Stimulated activated CD8-positive, alpha-beta memory T cell treated with anti-CD3 and anti-CD28 coated beads, Interleukin-4, amount 100 ng/mL, for 1 hour (primary cell): ENCODE measurements at places on chromosomes 1 and 21.

- DNase-seq: no peak
These were observed 225.2 kb upstream of the TNR start for GRCh38 chr1:175968486-175969172.

GRCh38 chr1:63004868-63005267 is 220.9 kb downstream of the ATG4C start:
- DNase-seq: no peak

GRCh38 chr1:5738911-5739462 is 253.2 kb downstream of the NPHP4 start:
- DNase-seq: no peak

DNA sequence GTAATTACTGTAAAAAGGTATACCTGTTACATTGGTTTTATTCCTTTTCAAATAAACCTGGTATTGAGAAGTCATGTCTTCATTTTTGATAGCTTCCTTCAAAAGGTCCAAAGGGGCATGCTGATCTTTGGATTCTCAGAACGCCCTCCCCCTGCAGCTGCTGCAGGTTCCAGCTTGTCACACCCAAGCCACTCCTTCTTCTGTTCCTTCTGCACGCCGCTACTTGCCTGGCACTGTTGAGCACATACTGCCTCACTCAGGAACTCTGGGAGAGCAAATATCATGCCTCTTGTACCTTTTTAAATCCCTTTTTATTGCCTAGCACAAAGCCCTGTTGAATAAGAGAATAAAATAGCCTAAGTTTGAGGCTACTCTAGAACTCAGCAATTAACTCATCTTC is 136.9 kb downstream of the BARHL2 start:
- no peak for DNase-seq

GRCh38 chr1:68141071-68142021 is 90.9 kb upstream of the DIRAS3 start:
- DNase-seq: no peak

DNA sequence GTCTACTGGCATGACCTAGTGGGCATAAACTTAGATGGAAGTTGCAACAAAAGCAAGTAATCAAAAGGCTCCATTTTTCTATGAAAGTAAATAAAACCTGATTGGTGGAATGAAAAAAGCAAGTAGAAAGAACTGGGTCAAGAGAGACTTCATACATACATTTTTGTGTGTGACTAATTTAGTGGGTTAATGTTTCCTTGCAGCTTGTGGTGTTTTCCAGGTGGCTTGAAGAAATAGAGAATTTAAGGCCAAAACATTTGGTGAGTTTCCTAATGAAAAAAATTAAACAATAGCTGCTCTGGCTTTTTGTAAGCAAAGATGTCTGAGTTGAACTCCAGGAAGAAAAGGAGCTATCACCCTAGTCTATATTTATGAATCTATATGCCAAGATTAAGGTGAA is 71.0 kb downstream of the ZC3H11B start:
- DNase-seq: no peak

- DNase-seq: no peak
These were observed 1.6 kb downstream of the NSUN4 start for GRCh38 chr1:46342084-46342656.

DNA sequence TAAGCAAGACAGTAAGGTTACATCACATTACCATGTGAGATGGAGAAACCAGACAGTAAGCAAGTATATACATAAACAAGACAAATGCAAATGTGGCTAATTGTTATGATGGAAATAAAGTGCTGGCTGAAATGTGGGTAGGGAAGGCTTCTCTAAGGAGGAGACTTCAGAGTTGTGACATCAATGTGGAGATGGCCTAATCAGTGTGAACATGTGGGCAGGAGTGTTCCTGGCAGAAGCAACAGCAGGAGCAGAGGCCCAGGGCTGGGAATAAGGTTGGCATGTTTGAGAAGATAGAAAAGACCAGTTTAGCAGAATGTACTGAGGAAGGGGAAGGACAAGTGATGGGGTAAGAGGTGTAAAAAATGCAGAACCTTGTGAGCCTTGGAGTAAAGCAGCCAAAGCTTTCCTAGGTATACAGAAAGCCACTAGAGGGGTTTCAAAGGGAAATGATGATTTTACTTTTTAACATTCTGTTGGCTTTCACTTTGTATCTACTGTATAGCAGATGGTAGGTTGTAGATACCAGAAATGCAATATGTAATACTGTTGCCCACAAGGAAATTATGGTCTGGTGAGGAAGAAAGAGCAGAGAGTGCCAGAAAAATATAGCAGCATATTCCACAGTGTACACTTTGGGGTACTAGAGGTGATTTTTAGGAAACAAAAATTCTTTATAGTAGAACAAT is 197.4 kb downstream of the FGGY start:
- DNase-seq: no peak

- DNase-seq: no peak
These were observed 92.2 kb downstream of the CD58 start for GRCh38 chr1:116478621-116479020.

- DNase-seq: no peak
These were observed 69.8 kb upstream of the HSPA13 start for GRCh38 chr21:14452727-14453241.

DNA sequence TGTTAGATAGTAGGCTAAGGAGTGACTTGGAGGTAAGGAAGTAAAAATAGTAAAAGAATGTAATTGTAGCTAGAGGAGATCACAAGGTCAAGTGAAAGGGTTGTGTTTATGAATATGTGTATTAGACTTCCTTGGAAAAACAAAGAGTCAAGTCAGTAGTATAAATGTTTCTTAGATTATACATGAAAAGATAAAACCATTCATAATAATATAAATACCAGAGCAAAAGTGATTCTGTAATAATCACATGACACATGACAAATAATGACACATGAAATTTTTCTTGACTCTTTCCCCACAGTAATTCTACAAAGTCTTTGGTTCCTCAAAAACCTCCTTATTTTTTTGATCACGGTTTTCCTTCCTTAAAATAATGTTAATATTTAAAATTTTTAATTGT is 56.4 kb downstream of the IVNS1ABP start:
- no peak for DNase-seq

GRCh38 chr1:67945733-67946374 is 104.6 kb downstream of the DIRAS3 start:
- DNase-seq: no peak

DNA sequence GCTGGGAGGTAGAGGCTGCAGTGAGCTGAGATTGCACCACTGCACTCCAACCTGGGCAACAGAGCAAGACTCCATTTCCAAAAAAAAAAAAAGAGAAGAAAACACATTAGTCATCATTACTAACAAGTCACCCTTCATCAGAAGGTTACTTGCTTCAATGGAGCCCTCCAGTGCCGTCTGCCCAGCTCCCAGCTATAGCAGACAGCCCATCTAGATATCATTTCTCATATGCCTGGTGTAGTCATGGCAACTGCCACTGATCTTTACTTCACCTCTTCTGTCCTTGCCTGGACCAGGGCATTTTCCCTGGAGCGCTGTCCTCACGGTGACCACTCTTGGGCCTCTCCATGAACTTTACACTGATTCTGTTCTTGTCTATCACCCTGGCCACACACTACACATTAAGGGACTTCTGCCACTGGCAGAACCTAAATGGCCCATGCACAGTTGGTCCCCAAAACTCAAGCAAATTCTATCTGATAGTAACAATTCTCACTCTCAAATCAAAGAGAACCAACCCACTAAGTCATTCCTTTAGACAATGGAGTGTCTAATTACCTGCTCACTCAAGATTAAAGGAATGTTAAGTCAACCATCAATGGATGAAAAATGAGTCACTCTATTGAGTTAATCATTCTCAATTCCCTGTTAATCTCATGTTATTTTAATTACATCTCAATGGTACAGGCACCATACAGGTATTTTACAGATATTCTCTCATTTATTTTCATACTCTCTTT is 12.9 kb downstream of the GPA33 start:
- DNase-seq: no peak

DNA sequence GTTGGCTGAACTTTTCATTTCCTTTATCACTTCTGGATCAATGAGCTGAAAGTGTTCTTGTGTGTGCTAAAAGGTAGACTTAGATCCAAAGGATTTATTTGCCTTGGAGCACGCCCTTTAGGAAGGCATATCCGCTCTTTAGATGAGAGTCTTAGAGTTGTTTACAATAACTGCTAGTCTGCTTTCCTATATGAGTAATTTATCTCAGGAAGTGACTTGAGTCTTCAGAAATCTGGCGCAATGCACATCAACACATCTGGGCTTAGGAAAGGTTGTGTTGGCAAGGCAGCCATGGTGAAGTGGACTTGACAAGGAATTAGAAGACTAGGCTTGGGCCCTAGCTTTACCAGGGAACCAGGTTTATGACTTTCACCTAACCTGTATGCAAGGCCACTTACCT is 204.1 kb upstream of the PTGFR start:
- DNase-seq: no peak

GRCh38 chr21:44984428-44984791 is 44.6 kb downstream of the SLX9 start:
- no peak for DNase-seq

- no peak for DNase-seq
These were observed 1.2 kb downstream of the KCTD3 start for GRCh38 chr1:215568299-215568692.

GRCh38 chr21:35127851-35128250 is 78.7 kb upstream of the RUNX1 start:
- DNase-seq: no peak

DNA sequence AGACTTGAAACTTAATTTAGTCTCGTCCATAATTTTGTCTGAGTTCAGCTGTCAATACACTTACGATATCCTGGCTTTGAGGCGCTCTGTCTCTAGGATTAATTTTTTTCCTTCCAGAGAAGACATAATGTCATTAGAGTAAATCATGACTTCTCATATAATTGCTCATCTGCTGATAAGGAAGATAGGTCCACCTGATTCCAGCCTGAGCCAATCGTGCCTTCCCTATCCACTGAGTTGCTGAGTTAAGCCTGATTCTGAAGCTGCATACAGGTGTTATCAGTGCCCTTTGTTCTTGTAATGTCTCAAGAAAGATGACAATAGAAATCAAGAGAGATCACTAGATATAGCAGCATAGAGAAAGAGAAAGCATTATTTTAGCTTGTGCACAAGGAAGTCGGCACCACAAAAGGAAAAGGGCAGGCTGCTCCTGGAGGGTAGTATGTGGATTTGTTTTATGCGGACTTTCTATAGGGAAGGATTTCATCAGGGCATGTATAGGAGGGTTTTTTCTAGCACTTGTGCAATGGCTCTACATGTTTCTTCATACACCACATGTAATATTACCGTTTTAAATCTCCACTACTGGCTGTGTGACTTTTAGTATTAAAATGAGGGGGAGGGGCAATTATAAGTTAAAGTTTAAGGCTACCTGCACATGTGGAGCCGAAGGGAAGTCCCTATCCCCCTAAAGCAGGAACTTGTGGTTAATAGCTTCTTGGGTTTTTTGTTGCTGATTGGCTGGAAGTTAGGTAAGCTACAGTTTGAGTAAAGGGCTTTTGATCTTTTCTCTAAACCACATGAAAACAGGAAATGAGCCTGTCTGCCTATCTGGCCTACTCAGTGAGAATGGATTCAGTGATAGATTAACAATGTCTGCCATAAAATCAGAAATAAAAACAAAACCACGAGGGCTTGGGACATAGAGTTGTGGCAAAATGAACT is 133.4 kb downstream of the PLPPR5 start:
- peak; percentile 3 for DNase-seq

- DNase-seq: no peak
These were observed 13.8 kb downstream of the PIP5K1A start for GRCh38 chr1:151211972-151212705.

DNA sequence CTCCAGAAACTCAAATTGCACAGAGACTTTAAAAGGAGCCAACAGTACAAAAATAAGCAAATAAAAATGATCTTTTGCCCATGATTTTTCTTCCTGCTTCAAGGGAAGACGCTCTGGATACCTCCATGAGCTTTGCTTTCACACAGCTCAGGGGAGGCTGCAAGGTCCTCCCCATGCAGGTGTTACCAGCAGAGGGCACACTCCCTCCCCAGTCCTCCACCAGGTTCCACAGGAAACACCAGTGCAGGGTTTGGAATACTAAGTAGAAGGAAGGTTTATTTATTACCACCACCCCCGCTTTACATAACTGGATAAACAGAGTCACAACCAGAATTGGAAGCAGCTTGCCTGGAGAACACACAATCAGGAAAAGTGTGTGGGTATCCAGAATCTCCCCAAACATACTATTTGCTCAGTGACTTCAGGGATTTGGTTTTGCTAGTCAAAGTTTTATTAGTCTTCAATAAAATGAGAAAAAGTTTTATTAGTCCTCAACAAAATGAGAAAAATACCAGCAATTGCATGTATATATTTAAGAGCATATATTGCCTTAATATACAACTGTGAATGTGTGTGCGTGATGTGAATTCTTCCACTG is 37.3 kb downstream of the HSD3B1 start:
- no peak for DNase-seq

- DNase-seq: no peak
These were observed 116.8 kb upstream of the WNT4 start for GRCh38 chr1:22259551-22260282.

DNA sequence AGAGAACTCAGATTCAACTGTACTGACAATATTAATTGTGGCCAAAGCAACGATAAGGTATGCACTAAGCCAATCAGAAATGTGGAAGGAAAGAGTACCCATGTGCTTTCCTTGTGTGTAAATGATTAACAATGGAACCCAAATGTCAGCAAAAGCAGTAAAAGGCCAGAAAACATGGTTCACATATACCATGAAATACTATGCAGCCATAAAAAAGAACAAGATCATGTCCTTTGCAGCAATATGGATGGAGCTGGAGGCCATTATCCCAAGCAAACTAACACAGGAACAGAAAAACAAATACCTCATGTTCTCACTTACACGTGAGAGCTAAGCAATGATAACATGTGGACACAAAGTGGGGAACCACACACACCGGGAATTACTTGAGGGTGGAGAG is 78.5 kb downstream of the SUSD4 start:
- no peak for DNase-seq

GRCh38 chr1:89590341-89591080 is 42.4 kb upstream of the LRRC8C start:
- DNase-seq: no peak

DNA sequence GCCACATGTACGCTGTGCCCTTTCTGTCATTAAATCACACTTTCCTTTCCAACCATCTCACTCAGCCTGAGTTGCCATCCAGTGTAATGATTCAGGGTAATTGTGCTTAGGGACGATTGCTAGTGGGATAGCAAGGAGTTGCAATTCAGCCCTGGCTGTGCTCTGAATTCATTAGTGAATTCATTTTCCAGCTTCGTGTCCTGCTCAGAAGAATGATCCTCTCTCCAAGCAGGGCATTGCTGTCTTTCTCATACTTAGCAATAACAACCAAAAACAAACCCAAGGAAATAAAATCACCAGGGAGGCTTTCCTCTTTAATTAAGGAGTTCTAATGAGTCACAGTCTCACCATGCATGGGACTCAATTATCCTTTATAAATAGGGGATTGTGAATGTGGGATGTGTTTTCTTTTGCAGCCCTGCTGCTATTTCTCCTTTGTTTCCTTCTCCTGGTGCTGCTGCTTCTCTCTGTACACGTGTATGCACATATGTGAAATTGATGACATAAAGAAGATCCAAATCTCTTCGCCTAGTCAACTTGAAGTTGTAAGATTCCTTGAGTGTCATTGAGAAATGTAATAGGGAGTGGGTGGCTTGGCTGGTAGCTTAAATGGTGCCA is 167.0 kb downstream of the TSEN15 start:
- DNase-seq: no peak
